BJ (cell line): ENCODE measurements at places on chromosomes 16 and 17.

- DNase-seq: no peak
Observed at GRCh38 chr17:6495450-6496115, 51.3 kb downstream of the PIMREG start.

GRCh38 chr16:1333149-1333812 lies at the start of gene BAIAP3:
Gene BAIAP3, plus strand, starts transcription at chr16:1333645. Its CDS starts 4,905 bp downstream, at chr16:1338550.
- no peak for DNase-seq

DNA sequence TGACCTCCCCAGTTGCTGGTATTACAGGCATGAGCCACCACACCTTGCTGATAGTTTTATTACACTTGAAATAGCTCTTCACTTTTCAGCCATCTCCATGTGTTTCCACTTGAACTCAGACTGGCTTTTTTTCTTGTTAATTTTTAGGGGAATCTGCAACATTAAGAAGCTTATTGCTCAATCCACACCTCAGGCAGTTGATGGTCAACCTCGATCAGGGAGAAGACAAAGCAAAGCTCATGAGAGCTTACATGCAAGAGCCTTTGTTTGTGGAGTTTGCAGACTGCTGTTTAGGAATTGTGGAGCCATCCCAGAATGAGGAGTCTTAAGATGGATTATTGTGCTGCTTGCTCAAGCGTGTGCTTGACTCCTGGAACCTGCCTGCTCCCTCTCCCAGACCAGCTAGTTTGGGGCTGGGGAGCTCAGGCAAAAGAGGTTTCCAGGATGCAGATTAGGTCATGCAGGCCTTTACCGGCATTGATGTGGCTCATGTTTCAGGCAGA lies 8.6 kb downstream of the ZNHIT3 start:
- DNase-seq: no peak

DNA sequence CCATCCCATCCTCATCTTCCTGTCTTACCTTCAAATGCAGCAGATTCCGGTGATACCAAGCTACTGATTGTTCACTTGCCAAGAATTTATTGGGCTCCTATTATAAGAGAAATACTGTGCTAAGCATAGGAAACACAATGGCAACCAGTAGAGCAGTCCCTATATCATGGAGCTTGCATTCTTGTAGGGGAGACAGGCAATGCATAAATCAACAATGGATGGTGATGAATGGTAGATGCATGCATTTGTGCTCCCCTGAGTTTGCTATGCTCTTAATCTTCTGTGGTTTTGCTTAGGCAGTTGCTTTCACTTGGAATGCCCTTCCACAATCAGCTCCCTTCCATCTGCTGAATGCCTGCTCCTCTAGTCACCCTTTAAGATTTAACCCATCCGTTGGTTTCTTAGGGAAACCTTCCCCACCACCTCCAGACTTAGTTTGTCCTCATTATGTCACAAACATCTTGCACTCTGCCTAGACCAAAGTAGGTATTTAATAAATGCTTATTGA lies 200.2 kb upstream of the TOX3 start:
- no peak for DNase-seq

DNA sequence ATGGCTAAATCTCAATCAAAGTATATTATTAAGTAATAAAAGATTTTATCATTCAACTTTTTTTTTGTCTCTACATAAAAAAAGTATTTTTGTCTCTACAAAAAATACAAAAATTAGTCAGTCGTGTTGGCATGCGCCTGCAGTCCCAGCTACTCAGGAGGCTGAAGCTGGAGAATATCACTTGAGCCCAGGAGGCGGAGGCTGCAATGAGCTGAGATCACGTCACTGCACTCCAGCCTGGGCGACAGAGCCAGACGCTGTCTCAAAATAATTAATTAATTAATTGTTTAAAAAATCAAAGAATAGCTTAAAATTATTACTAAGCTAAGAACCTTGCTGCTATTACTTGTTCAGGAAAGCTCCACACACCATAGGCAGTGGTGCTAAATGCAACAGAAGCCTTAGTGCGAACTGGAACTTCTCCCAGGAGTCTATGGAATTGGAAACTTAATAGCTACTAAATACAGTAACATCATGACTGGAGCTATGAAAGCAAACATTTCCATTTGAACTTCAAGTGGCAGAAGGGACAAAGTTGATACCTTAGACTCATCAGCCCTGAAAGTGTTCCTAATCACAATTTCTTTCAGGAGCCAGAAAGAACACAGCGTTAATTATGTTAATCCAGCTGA lies 22.6 kb downstream of the ADCY9 start:
- DNase-seq: no peak
